Stimulated activated CD8-positive, alpha-beta memory T cell treated with anti-CD3 and anti-CD28 coated beads, Interleukin-15, amount 100 ng/mL, for 48 hours (primary cell): ENCODE measurements at places on chromosomes 7 and 10.

- DNase-seq: no peak
These were observed 69.4 kb upstream of the OGDHL start for GRCh38 chr10:49831352-49832035.

GRCh38 chr7:22255342-22255741 lies 101.6 kb downstream of the RAPGEF5 start:
- no peak for DNase-seq

DNA sequence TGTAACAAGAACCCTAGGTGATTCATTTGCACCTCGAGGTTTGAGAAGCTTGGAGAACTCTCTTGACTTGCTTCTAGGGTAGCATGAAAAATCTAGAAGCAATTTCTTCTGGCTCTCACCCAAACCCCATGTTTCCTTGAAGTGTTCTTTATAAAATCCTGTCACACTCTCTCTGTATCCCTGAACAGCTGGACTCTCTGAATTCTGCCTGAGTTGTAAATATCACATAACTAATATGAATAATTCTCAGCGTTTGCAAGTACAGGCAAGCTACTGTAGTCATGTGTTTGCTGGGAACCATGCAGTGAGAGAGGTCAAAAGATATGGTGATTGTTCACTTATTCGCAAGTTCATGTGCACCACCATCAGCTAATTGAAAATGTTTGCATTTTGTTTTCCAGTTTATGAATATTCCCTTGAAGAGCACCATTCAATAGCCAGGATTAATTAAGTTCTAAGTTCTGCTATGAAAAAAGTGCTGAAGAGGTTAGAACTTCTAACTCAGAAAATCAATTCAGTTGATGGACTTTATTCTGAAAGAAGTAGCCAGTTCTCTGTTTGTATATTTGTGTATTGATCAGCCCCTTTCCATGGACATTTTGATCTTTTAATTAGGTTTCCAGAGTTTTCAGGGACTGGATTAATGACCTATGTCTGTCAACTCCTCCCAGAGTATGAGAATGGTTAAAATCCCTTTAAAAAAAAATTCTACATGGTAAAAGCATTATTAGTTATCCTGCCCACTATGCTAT lies 243.0 kb downstream of the PLXDC2 start:
- DNase-seq: no peak

GRCh38 chr7:41328131-41328530 lies 374.8 kb downstream of the INHBA start:
- no peak for DNase-seq

DNA sequence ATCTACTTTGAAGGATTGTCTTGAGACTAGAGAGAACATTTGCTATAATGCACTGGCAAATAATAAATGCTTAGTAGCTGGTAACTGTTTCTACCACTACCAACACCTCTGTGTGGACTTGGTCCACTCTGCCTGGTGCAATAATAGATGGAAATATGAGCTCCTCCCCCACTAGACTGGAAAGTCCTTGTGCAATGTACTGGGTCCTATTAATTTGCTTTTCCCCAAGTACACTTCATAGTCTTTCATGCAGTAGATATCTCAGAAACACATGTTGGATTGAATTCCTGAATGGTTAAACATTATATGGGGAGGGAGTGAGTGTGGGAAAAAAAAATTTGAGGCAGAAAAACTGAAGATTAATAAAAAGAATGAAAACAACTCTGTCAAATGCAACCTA lies 119.3 kb downstream of the C10orf90 start:
- no peak for DNase-seq

GRCh38 chr10:75883081-75884072 lies 452.0 kb downstream of the LRMDA start:
- no peak for DNase-seq

GRCh38 chr10:130350996-130351395 lies 214.8 kb downstream of the GLRX3 start:
- DNase-seq: no peak

DNA sequence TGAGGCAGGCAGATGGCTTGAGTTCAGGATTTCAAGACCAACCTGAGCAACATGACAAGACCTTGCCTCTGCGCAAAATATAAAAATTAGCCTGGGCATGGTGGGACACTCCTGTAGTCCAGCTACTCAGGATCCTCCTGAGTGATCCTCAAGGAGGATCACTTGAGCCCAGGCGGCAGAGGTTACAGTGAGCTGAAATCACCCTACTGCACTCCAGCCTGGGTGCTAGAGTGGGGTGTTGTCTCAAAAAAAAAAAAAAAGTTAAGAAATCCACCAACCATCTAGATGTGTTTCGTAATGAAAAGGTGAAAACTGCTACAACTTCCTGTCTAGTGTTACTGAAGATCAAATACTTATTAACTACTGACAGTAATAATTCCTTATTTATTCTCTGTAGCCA lies 8.1 kb downstream of the GLCCI1 start:
- no peak for DNase-seq

GRCh38 chr7:33882040-33882837 lies 23.1 kb upstream of the BMPER start:
- DNase-seq: no peak

DNA sequence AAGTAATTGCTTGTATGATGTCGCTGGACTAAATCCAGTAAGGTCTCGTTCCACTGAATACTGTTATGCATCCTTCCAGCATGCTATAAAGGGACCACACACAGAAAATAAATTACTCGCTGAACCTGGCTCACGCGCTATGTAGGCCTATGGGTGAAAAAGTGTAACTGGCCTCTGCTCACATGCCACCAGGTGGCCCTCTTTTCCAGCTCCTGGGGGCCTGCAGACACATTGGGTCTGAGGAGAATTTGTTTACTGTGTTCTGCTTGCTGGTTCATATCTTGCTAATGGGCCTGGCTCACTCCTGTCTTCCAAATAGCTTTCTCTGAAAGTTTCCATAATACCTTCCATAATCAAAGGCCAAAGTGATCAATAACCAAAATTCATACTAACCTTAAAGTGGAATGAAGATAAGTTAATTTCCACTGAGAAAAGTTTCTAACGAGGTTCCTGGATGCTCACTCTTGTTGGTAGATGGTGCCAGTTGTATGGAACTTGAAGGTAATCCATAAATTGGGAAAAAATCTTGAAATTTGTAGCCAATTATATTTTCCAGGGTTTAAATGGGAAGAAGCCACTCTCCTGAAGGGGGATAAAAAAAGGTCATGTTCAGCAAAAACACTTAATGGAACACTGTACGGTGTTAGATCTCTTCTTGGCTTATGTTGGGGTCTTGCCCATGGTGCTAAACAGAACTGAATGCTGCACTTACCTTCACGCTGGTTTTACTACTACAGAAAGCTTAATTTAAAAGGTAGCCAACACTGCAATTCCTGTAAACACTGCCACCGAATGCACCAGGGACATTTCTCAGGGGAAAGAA lies 27.0 kb upstream of the ZPBP start:
- DNase-seq: peak; percentile 18

DNA sequence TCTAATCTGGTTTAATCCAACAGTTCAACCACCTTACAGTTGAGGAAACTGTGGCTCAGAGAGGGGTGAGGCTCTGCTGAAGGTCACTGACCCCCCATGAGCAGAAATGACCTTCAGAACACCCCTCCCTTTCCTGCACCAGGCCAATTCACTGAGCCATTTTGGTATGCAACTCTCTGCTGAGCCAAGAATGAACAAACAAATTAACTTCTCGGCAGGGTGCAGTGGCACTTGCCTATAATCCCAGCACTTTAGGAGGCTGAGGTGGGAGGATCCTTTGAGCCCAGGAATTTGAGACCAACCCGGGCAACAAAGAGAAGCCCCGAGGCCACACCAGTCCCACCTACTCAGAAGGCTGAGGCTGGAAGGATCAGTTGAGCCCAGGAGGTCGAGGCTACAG lies 29.8 kb downstream of the PDGFA start:
- DNase-seq: no peak

DNA sequence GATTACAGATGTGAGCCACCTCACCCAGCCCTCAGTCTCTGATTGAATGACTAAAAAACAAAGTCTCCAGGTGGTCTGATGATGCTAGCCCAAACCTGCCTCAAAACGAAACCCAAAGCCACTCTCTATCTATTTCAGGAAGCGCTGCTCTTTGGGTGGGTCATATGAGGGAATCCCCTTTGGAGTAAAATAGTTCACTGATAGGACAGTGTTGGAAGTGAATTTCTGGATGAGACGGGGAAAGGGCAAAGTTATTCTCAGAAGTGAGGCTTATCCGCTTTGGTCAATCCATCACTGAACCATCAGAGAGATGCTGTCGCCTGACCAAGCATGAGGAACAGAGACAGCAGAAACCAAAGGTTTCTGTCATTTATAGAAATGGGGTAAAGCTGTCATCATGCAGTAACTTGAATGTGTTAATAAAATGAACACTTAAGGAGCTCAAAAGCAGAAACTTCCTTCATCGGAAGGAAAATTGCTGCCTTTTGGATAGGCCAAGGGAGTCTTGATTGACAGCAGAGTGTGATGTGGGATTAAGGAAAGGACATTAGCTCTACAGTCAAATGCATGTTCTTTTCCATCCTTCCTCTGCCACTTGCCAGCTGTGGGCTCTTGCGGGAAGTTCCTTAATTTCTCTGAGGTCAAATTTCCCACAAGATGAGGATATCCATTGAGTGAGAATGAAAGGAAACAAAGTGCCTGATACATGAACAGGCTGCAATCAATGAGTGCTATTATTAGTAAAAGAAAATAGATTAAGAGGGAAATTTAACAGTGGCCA lies 64.9 kb upstream of the C1QL3 start:
- no peak for DNase-seq

- DNase-seq: no peak
These were observed 198.2 kb downstream of the PON1 start for GRCh38 chr7:95126053-95126709.

GRCh38 chr7:43652364-43652763 lies 69.5 kb downstream of the STK17A start:
- DNase-seq: no peak

DNA sequence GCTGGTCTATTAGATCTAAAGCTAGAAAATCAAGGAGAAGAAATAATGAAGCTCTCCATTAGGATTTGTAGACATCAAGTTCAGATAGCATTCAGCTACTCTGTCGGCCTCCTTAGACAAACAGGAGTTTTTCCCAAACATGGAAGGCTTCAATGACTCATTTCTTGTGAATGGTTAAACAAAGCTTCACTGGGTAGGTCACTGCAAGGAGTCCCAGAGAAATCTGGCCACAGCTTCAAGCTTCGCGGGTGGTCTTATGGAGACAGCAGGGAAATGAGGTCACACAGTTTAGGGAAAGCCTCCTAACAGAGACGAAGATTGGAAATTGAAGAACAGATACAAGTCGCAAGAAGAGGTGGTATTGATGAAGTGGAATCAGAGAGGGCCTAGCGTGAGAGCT lies 22.6 kb upstream of the LRRC72 start:
- DNase-seq: no peak

DNA sequence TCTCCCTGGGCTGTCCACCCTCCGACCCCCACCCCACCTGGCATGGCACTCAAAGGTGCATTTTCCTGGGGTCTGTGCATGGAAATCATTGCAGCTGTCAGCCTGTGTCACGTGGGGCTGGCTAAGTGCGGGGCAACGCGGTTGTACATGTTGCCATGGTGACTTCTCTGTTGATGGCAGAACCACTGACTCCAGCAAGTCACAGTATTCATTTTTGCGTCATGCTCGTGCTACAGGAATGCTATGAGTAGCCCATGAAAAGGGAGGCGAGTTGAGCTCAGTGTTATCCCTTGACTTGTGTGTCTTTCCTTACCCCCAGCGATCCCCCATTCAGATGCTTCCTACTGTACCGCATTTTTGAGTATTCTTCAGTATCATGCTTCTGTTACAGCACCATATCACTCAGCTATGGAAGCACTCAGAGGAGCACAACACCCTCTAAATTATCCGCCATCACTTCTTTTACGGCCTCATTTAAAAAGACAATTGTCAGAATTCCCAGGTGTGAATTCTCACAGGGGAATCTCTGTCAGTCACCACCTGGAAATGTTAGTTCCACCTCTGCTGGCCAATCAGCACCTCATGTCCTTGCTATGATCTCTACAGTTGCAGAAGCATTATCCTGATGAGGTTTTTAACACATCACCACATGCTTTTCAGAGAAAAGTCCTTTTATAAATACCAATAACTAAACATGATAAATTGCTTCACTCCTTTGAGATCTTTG lies 194.4 kb upstream of the C7orf33 start:
- no peak for DNase-seq
